Dorsolateral prefrontal cortex (tissue), 122 donors: ENCODE measurements at places on chromosomes 12 and 14. TPM values are rescaled to one million over a fixed set of nuclear protein-coding genes. Genes with fewer than 3 reads are reported as not detected.

Gene TUNAR
- total RNA-seq: 13.2 TPM

Gene KRT85
- total RNA-seq: not detected

Gene OR6C76
- total RNA-seq: not detected

Gene STAC3
- 2.7 TPM for total RNA-seq

Gene RPS6KA5
- total RNA-seq: 30.9 TPM

- DNase-seq: no peak
These were observed 84.3 kb downstream of the RPS6KA5 start for GRCh38 chr14:90976101-90976500.

GRCh38 chr12:93135286-93136239 is 206.5 kb upstream of the EEA1 start:
- no peak for DNase-seq

GRCh38 chr12:55929306-55929791 is 1.6 kb upstream of the DGKA start:
- DNase-seq: no peak

DNA sequence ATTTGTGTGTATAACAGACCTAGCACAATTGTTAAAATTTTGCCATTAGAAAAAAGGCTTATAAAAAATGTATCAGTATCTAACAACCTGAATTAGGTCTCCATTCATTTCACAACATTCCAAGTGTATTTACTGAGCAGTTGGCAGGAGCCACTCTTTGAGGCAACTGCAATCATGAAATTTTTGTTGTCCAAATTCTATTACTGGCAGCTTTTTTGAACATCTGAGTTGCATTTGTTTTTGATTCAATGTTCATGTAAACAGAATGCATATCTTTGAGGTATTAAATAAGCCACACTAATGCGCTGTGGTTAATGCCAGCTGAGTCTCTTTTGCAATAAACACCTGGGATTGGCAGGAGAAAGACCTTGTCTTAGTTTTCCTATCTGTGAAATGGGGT is 8.7 kb downstream of the KITLG start:
- no peak for DNase-seq

DNA sequence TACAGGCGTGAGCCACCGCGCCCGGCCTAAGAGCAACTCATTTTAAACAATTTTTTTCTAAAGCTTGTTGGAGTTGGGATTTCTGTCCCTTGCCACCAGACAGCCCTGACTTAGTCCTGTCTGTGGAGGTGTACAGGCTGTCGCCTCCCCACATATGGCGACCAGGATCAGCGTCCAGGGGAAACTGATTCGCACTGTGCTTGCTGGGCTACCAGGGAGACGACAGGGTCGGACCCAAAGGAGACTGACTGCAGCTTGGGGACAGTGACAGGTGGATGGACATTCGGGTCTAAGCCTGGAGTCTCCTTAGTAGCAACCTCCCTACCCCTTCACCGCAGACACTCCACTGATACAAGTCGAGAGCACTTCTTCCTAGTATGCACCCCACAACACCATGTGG is 40.3 kb downstream of the TRAFD1 start:
- DNase-seq: no peak

DNA sequence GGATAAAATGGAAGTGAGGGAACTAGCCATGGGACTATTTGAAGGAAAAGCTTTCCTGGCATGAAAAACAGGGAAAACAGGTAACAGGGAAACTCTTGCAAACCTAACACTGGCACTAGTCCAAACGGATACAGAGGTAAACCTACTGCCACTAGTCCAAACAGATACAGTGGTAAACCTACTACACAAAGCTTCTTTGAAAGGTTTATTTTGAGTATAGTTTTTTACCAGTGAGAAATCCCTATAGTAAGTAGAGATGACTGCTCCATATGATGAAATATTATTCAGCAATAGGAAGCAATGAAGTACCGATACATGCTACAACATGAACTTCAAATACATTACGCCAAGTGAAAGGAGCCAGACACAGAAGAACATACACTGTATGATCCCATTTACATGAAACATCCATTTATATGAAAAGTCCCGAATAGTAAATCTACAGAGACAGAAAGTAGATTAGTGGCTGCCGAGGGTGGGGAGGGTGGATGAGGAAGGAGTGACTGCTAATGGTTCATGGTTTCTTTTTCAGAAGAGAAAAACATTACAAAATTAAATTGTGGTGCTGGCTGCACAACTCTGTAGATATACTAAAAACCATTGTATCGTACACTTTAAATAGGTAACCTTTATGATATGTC is 25.5 kb downstream of the SPTLC2 start:
- DNase-seq: no peak

DNA sequence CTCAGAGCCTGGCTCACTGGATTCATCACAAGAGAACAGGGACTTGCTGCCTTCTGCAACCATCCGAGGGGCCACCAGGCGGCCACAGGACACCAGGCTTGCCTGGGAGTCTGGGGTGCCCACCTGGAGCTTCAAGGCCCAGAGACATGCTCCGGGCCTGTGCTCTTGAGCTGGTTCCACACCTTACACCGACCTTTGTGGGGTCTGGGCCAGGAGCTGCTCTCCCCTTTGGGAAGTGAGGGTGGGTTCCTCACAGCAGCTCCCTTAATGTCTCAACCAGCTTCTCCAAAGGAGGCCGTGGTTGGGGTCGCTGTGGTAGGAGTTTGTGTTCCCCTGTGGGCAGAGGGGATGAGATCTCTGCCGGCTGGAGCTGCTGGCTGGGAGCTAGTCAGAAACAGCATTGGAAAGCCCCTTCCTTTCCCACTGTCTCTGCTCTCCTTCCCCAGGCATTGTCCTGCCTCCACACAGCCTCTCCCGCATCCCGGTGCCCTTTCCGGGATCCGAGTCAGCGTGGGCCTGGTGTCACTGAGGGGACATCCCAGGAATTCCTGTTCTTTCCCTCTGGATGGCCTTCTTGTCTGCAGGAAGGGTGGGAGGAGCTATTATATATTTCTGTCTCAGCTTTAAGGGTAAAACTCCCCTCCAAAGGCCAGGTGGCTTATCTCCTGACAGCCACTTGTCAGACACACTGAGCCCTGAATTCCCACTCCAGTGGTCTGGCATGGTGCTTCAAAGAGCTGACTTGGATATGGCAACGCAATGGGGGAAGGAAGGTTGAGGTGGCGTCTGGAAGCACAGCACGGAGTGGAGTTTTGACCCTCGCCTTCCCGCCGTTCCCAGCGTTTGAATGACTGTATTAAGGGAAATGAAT is 5.1 kb upstream of the PAPLN start:
- no peak for DNase-seq

DNA sequence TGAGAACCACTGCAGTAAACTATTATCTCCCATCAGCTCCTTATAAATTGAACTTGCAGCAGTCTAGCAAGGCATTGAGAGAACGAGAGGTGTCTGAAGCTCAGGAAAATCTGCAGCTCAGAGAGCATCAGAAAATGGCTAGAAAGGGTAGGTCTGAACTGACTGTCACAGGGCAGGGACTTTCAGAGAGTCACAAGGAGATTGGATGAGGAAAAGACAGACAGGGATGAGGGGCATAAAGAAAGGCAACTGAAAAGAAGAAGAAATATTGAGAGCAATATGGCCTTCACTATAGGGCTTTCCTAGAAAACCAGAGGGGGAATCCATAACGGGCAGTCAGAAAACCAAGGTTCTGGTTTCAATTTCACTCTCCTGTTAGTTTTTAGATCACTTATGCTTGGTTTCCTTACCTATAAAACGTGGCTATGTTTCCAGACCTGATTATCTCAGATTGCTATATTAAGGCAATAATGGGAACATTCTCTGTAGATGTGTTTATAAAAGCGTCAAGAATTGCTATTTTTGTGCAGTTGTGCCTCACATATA is 40.9 kb downstream of the PDE6H start:
- no peak for DNase-seq

DNA sequence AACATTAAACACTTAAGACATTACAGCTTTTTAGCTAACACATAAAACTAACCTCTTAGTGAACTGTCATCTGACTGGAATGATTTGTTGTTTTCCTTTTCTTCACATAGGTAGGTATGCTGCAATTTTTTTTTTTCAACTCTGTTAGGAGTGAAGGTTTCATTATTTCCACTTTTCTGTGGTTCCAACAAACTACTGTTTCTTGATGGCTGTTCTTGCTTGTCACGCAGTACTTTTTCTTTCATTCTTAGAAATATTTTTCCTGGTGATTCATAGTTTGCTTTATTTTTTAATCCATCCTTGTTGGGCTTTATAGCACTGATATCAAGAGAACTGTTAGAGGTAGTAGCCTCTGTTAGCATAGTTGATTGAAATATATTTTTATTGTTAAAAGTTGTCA is 6.3 kb downstream of the MIS18BP1 start:
- no peak for DNase-seq

DNA sequence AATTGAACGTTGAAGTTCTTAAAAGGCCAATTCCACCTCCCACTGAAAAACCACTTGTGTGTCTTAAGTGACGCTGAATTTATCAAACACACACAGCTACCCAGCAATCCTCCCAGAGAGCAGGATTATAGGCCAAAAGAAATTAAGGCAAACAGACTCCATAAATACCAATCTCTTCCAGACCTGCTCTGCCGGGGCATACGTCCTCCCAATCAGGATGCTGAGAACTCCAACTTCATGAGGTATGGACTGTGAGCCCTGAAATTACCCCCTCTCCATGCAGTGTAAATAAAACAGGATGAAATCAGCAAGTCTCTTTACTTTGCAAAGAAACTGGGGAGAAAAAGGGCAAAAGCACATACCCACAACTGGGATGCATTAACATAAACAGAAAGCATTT is 265.2 kb downstream of the KSR2 start:
- no peak for DNase-seq

- DNase-seq: no peak
These were observed 19.1 kb upstream of the DGLUCY start for GRCh38 chr14:91094772-91095171.

DNA sequence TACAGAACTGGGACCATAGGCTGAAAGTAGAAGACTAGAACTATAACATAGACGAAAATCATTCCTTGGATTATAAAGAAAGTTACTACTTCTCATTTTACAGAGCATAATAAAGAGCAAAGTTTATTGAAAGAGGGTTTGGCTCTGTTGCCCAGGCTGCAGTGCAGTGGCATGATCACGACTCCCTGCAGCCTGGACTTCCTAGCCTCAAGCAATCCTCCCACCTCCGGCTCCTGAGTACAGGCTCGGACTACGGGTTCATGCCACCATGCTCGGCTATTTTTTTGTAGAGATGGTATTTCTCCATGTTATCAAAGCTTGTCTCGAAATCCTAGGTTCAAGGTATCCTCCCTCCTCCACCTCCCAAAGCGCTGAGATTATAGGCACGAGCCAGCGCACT is 190.1 kb upstream of the FOXG1 start:
- no peak for DNase-seq

DNA sequence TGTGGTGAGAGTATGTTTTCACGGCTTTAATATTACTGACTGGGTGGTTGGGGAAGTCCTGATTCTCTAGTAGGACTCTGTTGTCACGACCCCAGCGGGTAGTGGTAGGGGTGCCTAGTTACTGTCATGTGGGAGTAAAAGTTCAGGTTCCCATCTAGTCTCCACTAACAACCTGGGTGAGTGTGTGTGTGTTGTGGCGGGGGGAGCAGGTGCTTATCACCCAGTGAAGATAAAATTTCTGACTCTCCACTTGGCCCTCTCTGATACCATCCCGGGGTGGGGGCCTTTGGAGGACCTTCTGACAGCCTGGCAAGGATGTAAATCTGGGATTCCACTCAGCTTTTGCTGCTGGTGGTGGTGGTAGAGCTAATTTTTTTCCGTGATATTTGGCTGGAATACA is 35.4 kb upstream of the GUCY2C start:
- DNase-seq: no peak

DNA sequence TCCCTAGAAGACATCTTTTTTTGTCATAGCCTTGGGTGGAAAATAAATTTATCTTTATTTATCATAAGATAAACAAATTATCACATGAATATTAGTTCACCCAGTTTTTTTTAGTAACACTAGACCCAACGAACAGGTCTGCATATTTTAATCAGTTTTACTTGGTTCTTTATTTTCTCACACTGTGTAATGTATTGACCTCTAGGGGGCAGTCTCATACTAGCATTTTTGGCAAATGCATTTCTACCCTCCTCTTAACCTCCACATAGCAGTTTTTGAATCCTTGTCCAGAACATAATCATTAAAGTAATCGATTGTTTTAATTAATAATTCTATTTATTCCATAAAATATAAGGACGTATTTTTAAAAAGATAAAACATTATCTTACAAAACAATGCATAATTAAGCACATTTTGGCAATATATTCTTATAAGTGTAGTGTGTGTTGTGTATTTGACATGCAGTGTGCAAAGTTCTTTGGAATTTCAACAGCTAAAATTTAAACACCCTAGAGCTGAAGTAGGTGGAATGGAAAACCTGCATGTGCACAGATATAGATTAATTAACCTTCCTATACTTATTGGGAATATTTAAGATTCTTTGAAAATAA is 31.6 kb upstream of the PTPRQ start:
- DNase-seq: no peak

GRCh38 chr12:116802018-116802417 is 63.9 kb downstream of the RNFT2 start:
- DNase-seq: no peak

- DNase-seq: peak; percentile 74
These were observed 4.8 kb downstream of the ARHGAP9 start for GRCh38 chr12:57474862-57475261.

DNA sequence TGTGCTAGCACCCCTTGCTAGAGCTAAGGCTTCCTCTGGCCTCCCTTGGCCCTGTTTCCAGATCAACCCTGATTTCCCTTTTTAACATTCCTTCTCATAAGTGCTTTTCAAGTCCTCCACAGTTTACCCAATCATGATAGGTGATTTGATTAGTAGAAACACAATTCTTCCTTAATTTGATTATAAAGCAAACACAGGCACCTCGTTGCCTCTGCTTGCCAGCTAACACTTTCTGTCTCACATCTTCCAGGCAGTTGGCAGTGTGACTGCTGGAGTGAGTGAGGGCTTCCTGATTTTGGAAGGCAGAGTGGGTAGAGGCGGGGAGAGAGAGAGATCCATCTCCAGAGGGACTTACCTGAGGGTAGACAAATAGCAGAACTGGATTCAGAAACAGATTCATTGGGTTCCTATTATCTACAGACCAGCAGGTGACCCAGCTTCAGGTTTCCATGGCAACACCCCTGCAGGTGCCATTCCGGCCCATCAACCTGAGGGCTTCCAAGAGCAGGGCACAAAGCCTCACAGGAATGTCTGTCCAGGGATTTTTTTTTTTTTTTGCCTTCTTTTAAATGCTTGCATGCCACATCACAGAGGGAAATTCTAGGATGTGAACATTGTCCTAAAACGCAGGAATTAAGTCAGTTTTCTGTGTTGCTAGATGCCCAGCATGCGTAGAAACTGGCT is 77.7 kb downstream of the PLXNC1 start:
- no peak for DNase-seq

DNA sequence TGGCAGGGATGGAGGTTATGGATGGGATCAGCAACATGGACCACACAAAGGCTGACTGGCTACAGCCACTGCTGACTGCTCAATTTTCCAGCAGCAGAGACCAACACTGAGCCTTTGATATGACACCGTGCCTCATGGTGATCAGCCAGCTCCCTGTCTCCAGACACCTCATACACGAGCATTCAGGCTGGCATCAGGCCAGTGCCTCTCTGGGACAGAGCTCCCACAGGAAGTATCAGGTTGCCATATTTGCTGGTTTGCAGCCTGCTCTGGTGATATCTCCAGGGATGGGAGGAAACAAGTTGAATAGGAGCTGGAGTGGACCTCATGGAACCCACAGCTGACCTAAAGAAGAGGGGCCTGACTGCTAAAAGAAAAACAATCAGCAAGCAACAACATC is 471.2 kb upstream of the ATXN7L3B start:
- no peak for DNase-seq
